EH (cell line): ENCODE measurements at places on chromosomes 11 and 22.

GRCh38 chr11:94801866-94802460, 33.8 kb downstream of the AMOTL1 start:
- DNase-seq, result no peak

DNA sequence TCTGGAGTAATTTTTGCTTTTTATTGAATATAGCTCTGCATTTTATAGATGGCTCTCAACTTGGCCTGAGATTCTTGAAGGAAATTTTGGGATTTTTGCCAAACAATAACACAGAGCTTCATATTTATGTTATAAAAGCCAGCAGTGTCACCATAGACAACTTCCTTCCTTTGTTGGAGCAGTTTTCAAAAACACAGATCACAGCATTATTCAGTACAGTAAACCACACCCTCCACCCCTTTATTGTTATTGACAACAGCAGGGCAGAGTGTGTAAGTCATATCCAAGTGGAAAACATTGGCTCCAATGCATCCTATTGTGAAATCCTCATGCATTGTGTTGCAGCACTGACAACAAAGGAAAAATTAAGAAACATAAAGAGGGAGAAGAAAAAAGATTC, 62.6 kb upstream of the PRSS23 start:
- DNase-seq, result peak; percentile 57

GRCh38 chr11:65279741-65280440, 18.1 kb downstream of the POLA2 start:
- DNase-seq, result peak; percentile 88

- DNase-seq, result peak; percentile 84
Observed at GRCh38 chr11:66327171-66328030, 8.8 kb downstream of the RIN1 start.

DNA sequence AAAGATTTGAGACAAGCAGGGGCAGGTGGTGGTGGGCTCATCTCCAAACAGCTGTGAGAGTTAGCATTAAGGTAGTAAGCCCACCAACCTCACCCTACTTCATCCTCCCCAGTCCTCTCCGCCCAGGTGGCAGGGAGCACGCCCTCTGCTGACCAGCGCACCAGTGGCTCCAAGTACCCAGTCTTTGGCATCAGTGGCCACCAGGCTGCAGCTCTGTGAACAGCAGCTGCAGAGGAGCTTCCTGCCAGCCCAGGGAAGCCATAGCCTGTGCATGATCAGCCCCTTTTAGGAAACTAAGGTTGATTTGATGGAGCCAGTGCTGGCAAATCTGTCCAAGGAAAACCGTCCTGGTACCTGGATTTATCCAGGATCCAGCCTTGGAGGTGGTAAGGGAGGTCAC, 21.7 kb downstream of the CAVIN3 start:
- peak; percentile 50 for DNase-seq

DNA sequence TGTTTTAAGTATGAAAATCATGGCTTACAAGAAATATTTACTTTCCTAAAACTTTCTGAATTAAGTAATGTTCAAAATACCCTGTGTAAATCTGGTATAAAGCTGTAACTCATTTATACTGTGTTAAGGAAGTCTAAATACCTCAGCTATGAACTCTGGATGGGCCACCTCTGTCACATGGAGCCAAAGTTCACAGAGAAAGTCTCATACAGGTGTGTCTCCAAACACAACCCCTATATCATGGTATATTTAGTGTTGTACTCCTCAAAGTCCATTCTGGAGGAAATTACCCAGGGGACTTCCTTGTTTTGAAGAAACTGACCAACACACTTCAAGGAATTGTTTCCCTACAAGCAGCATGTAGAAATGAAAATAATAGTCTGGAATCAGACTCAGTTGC, 909.2 kb upstream of the TENM4 start:
- no peak for DNase-seq

DNA sequence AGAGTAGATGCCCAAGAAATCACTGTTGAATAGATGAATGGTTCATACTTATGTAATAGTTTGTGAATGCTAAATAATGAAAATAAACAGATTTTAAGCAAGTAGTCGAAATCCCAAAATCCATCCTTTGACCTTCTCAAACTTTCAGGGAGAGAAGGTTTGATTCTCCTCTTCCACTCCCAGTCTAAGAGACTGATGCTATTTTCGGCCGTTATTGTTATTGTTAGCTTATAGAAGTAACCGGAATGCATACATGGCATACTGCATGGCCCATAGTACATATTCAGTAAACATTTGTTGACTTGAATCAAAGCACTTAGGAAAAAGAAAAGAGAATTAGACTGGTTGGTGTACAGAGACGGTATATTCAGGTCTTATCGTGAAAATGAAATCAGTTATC, 76.6 kb downstream of the NAV2 start:
- DNase-seq, result no peak

GRCh38 chr22:18136563-18137320, 13.2 kb upstream of the USP18 start:
- DNase-seq, result no peak

DNA sequence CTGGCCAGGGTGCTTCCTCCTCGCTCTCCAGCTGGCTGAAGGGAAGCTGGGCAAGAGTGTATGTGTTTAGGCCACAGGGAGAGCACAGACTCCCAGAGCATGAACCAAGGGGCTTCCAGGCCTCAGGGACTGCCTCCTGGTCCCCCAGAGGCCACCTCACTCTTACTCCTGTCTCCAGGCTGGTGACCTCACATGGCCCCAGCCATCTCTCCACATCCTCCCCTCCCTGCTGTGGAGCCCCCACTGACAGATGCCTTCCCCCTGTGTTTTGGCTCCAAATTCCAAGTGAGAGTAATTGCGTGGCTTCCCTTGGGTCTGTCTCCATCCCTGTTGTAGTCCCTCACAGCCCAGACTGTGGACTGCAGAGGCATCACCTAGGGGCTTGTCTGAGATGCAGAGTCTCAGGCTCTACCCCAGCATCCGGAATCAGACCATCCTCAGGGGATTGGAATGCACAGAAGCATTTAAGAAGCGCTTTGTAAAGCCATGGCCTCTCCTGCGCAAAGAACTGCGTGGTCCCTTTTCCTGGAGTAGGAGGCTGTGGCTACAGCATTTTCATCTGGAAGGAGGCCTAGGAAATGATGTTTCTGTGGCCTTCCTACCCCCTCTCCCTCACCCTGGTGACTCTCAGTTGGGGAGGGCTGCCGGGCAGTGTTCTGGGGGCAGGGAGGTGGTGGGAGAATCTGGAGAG, 91.1 kb downstream of the ATXN10 start:
- DNase-seq, result peak; percentile 16

GRCh38 chr11:115665175-115665821, 161.1 kb upstream of the CADM1 start:
- no peak for DNase-seq

DNA sequence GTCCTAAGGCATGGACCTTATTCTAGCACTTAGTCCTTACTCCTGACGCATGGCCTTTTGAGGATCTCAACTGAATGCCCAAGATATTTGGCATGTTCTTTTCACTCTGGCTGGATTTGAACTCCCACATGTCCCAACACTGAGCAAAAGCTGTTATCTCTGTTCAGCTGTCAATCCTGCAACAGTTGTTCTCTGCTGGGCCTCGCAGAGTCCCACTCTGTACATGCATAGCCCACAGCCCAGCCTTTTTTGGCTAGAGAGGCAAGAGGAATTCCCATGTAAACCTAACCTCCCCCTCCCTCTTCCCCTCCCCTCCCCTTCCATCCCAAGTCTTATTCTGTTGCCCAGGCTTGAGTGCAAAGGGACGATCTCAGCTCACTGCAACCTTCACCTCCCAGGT, 21.8 kb upstream of the DRG1 start:
- no peak for DNase-seq

- no peak for DNase-seq
Observed at GRCh38 chr11:93166862-93167261, 30.9 kb downstream of the SLC36A4 start.

DNA sequence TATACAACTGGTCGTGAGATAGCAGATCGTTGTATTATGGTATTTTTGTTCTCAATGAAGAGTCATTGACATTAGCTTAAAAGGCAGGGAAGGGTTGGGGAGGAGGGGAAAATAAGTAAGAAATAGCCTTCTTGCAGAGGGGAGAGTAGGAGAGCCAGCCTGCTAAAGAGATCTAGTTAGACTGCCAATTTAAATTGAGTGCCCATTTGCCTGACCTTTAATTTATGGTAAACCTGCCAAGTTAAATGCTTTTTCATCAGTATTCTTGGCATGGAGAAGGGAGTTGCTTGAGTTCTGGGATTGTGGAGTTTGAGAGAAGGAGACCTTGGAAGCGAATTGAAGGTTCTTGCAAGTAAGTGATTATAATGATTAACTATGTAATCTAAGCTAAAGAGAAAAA, 89.0 kb downstream of the FAM83F start:
- DNase-seq, result no peak

DNA sequence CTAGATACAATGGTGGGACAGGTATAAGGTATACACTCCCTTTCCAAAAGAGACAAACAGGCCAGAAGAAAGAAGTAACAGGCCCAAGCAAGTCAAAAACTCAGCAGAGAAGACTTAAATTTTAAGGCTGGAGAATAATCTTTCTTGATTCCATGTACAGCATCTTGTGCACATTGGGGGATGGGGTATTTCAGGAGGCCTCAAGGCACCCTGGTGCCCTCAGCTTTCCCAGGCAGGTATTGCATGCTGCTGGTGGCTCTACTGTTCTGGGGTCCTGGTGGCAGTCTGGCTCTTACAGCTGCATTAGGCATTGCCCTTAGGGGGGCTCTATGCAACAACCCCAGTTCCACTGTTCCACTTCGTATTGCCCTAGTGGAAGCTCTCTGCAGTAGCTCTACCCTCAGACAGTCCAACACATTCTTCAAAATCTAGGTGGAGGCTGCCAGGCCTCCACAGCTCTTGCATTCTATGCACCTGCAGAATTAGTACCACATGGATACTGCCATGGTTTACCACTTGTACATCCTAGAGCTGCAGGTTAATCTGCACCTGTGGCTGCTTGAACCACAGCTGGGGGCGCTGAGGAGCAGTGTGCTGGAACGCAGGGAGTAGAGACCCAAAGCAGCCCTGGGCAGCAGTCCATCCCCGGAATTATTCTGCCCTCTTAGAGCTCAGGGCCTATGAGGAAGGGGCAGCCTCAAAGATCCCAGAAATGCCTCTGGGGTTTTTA, 4.2 kb upstream of the CTSC start:
- no peak for DNase-seq

GRCh38 chr22:19151329-19152191, 1.5 kb upstream of the GSC2 start:
- no peak for DNase-seq

DNA sequence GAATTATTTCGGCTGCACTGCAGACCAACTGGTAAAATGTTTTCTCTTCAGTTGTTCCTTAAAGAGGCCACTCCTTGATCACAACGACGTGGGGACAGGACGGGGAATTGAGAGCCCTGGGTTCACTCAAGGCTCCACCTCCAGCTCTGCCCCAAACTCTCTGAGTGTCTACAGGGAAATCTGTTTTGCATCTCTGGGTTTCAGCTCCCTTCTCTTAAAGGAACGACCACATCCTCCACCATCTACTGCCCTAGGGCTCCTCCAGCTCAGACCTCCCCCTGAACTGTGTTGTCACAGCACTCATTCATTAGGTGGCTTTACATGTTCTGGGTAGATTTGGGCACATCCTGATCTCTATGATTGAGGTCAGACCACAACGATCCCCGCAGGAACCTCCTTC, 5.1 kb upstream of the PPFIA1 start:
- no peak for DNase-seq

GRCh38 chr11:128058580-128059208, 528.7 kb downstream of the ETS1 start:
- DNase-seq, result peak; percentile 8

DNA sequence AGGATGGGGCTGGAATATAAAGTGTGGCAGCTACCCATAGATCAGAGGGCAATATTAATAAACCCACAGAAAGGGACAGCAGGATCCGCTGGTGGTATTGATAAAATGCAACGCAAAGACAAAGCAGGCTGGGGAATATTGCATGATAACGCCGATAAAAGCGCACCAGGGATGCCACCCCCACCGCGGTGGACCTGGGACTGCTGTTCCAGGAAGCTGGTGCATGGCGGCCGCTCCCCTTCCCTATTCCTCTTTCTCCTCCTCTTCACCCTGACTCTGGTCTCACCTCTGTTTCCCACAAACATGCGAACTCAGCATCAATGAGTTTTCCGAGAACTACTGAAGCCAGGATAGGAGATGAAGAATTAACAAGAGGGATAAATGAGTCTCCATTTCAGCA, 20.2 kb downstream of the SPATA19 start:
- no peak for DNase-seq

- DNase-seq, result no peak
Observed at GRCh38 chr22:40583053-40583741, 53.3 kb downstream of the MRTFA start.

- DNase-seq, result no peak
Observed at GRCh38 chr11:90701716-90702115, 478.9 kb upstream of the CHORDC1 start.

GRCh38 chr11:113884361-113884836, 9.0 kb upstream of the USP28 start:
- peak; percentile 53 for DNase-seq
